Myocyte (in vitro differentiated cells): ENCODE measurements at places on chromosomes 3 and 15. TPM values are rescaled to one million over a fixed set of nuclear protein-coding genes. Genes with fewer than 3 reads are reported as not detected.
A peak's percentile ranks its signal among the peaks of the same experiment; 100 is the strongest.

The PTH1R gene
- total RNA-seq: 5.6 and 5.7 TPM in 2 replicates

The TRPM1 gene
- not detected in 2 replicates for total RNA-seq

The NMNAT3 gene
- total RNA-seq: not detected in 2 replicates

The CHL1 gene
- total RNA-seq: under 0.01 TPM in 1 of 2 replicates, not detected in the other

The P2RY13 gene
- not detected in 2 replicates for total RNA-seq

The PIGB gene
- total RNA-seq: 8.3 and 10.6 TPM in 2 replicates

The MESP2 gene
- 0.24 and 0.42 TPM in 2 replicates for total RNA-seq

- DNase-seq: peak; percentile 56
Observed at GRCh38 chr15:47756872-47757271, 39.6 kb downstream of the SEMA6D start.

DNA sequence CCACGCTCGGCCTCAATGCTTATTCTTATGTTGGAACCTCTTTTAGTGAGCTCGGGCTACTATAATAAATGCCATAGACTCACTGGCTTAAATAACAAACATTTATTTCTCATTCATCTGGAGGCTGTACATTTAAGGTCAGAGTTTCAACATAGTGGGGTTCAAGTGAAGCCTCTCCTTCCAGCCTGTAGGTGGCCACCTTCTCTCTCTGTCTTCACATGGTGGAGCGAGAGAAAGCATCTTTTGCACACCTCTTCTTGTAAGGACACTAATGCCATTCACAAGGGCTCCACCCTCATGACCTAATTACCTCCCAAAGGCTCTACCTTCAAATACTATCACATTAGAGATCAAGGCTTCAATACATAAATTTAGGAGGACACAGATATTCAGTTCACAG is 520.3 kb upstream of the EPHA6 start:
- DNase-seq: no peak

DNA sequence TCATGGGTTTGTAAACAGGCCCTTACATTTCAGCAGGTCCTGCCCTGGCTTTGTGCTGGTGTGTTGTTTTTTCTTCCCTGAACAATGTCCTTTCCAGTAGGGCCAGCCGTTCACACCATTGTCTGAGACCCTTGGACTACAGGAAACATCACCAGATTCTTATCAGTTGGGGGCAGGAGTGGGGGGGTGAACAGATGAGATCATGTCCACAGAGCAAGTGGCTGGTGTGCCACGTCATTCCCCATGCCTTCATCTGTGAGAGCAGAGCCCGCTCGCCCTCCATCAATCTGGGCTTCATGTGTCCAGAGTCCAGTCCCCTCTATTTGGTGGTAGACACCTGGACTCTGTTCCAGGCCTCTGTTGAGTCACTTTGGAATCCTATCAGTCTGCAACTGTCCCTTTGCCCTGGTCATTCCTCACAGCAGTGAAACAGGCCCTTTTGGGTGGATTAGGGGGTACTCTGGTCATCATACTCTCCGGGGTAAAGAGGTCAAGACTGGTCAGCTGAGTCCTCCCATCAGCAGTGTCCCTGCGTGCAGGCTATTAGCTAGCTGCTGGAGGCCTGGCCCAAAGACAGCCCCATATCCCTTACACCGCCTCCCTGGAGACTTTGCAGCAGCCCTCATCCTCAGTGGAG is 15.0 kb downstream of the SEMA3G start:
- no peak for DNase-seq

DNA sequence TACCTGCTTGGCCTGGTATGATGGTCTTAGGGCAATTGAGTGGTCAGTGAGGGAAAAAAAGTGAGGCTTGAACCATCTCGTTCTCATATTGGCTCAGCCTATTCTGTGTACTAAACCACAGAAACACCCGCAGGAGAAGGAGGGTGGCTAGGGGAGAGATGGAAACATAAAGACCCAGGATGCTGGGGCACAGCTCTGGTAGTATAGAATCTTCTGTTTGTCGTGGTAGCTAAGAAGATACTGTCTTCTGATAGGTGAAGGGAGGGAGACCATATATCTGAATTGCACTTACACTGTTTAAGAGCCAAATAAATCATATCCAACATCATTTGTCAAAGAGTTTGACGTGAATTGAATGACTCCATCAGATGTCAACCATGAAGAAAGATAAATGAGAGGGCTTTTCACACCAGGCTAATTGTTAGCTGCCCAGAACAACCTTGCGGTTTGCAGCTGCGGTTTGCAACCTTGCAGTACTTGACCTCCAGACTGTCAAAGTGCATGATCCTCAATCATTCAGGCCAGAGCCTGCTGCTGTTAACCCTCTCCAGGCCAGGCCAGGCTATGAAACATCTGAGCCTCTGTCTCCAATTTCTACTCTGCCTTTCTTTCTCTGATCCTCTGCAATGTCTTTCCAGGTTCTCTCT is 40.9 kb upstream of the PIK3R4 start:
- DNase-seq: no peak

GRCh38 chr3:197542741-197543454 is 12.9 kb downstream of the BDH1 start:
- no peak for DNase-seq

DNA sequence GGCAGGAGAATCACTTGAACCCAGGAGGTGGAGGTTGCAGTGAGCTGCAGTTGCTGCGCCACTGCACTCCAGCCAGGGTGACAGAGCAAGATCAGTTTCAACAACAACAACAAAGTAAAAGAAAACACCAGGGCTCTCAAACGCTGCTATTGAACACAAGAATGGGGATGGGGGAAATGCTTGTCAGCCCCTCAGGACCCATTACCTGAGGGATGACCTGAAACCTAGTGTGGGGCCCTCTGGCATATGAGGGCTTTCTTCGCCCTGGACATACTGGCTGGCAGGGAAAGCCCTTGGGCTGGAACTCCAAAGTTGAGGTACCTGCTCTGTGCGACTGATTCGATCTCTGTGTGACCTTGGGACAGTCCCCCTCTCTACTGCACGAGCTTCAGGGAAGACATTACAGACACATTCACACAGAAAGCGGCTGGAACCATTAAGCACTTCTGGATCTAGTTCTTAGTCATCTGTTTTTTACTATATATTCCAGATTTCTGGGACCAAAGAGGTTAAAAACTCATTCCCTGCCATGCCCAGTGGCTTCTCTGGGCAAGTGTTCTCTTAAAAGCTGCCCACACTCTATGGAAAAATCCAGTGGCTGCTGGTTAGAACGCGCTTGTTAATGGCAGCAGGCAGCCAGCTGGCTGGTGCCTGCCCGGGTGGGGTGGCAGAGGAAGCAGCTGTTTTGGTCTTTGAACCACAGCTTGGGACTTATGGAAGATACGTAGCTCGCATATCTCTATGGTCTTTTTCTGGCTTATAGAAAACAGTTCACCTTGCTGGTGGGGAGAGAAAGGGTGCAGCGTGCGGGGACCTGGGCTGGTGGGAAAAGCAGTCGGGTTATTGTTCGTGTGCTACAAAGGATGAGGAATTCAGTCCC is 57.2 kb downstream of the ATP1B3 start:
- peak; percentile 87 for DNase-seq

DNA sequence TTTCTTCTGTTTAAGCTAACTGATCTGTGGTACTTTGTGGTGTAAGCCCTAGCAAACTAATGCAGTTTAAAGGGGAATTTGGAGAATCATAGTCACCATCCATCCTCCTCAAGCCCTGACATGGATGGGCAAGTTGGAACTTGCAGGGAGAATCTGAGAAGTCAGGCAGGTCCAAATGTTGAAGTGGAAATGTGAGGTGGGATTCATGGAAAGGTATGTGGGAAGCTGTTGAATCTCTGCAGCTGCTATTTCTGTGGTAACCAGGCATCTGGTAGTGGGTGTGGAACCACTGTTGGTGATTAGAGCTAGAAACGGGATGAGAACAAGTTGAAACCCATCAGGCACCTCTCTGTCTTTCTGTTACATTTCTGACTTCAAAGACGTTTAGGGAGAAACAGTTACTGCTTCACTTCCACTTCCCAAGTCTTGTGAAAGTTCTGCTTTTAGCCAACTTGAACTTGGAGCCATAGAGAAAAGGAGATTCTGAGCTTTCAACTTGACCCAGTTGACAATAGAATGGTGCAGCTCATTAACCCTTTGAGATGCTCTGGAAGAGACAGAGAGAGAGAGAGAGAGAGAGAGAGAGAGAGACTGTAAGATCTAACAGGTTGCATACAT is 38.1 kb upstream of the NMNAT3 start:
- DNase-seq: peak; percentile 56

DNA sequence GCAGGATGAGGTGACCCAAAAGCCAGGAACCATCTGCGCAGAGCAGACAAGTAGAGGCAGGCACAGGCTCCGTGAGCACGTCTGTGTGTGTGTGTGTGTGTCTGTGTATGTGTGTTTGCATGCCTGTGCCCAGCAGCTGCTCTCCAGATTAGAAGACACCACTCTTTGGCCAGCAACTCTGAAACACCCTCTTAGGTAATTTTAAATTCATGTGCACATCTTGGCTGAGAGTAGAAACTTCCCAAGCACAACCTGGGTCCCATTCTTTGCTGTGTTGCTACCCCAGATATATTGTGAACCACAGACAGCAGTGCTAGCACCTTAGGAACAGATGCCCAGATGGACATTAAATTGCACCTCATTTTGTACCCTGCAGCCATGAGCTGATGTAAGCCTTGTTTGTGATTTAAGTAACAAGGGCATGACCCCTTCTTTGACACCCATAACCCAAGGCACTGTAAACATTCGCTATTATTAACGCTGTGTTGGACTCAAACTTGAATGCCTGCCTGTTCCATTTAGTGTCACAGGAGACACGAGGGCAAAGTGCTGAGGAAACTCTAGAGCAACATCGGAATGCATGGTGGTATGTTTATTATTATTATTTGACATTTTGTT is at the start of gene FILIP1L:
FILIP1L (minus strand) TSS at position 89 of the 618 bp plus-strand sequence.
- peak; percentile 62 for DNase-seq

GRCh38 chr15:90465930-90466567 is 63.7 kb upstream of the CRTC3 start:
- DNase-seq: peak; percentile 40

DNA sequence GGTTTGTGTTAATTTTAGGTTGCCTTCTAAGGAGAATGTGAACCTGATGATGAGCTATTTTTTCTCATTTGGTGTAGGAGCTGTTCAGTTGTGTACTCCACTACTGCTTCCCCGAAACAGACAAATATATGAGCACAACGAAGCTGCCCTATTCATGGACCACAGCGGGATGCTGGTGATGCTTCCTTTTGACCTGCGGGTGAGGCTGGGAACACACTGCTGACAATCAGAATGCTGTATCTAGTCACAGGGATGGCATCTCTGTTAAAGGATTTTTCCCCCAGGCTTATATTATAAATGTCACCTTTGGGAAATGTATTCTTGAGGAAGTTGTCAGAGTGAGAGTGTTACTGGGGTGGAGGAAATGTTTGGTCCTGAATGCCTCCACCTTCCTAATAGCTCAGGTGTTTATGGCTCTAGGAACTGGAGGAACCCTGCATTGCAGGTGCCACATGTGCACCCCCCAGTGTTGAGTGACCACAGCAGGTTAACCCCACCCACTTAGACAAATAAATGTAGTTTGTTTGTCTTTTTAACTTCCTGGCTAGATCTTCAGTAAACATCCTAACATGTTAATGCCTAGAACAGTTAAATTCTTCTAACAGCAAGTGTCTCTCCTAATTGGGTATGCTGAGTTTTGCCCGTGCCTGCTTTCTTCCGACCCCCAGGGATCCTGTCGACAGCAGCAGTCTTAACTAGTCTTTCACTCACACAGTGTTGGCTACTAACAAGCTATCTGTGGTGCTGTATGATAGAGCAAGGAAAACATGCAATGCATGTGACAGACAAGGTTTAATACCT is 35.7 kb downstream of the SRP14 start:
- DNase-seq: no peak

GRCh38 chr3:45409921-45410320 is 21.5 kb downstream of the LARS2 start:
- no peak for DNase-seq

GRCh38 chr3:30904996-30905395 is 10.5 kb upstream of the GADL1 start:
- DNase-seq: peak; percentile 95

DNA sequence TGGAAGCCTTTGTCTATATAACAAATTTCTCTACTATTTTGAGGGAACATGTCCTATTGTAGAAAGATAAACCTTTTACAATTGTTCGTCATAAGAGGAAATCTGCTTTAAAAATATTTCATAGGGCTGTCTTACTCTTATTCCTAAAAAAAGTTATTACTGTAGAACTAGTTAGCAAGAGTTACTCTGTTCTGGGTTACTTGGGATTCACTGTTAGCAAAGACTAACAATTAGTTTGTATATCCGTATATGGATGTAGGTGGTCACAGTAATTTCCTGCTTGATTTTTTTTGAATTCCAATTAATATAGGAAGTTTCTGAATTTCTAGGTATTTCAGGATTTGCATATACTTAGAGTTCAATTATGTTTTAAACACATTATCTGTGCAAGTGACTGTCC is 413.5 kb downstream of the RBMS3 start:
- DNase-seq: no peak

DNA sequence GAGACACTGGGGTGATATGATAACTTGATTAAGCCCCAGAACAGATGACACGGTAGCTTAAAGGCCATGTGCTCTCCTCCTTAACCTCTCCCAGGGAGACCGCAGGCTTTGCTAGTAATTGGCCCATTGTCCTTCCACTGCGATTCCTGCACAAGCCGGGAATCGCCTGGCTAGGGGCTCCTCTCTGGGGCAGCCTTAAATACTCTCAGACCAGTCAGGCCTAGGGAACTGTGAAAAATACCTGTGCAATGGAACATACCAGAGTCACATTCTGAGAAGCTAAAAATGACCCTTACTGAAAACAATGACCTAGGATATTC is 56.3 kb downstream of the CPN2 start:
- no peak for DNase-seq

GRCh38 chr3:7562892-7563291 is 702.0 kb downstream of the GRM7 start:
- no peak for DNase-seq

DNA sequence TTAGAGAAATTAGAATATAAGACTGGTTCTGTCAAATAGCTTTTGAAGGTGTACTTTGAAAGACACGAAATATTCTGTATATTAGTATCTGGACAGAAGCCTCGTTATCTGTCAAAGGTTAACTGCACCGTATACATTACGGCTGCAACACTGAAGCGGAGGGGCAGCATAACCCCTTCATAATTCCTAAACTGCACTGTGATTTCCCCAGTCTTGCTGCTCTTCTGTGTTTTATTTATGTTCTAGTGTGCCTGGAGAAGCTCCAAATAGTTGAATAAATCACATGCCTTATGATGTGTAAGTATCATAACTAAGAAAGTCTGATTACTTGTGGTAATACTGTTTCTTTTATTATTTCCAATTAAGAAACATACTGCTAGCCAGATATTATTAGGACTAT is 285.7 kb upstream of the ROBO2 start:
- DNase-seq: no peak

GRCh38 chr3:11612515-11613188 is 31.1 kb downstream of the VGLL4 start:
- no peak for DNase-seq

DNA sequence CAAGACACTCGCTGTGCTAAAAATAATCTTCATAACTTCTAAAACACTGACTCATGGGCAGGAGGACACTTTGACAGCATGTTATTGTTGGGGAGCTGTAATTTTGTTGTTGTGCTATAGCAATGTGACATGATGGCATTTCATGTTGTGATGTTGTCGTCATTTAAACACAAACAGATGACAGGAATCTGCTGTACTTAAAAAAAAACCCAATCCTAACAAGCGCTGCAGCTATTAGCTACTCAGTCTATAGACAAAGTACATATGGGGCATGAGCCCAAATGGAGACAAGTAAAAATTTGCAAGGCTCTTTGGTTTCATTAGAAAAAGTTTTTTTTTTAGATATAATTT is 828 bp upstream of the ATOSA start:
- peak; percentile 71 for DNase-seq
